H54 (cell line): ENCODE measurements at places on chromosomes 1 and 21.

- DNase-seq, result no peak
These were observed 196.3 kb upstream of the LMO4 start for GRCh38 chr1:87132284-87132870.

DNA sequence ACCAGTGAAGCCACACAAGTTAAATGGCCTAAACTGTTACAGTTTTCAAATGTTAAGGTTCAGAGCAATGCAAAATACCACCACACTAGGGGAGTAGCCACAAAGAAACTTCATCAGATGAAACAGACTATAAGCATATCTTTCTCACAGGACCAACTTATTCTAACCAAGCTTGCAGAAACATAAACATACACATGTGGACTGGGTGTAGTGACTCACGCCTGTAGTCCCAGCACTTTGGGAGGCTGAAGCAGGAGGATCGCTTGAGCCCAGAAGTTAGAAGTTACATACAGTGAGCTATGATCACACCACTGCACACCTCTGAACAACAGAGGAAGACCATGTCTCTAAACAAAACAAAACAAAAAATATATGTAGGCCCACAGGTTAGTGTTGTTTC is 17.3 kb downstream of the WDR47 start:
- DNase-seq, result no peak

DNA sequence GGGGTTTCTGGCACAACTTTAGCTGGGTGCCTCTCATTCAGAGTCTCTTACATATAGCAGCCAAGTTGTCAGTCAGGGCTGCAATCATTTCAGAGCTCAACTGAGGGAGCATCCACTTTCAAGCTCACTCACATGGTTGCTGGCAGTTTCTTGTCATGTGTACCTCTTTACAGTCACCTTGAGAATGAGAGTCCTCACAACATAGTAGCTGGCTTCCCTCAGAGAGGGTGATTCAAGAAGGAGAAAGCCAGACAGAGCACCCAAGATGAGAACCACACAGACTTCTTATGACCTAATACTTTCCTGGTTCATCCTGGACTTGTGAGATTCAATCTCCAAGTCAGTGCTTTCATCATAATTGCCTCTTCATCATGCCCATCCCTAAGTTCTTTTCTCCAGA is 57.2 kb downstream of the DPT start:
- DNase-seq, result no peak

GRCh38 chr1:244087611-244088010 is 36.5 kb downstream of the ZBTB18 start:
- DNase-seq, result no peak

GRCh38 chr1:64892576-64893573 is 73.5 kb downstream of the JAK1 start:
- no peak for DNase-seq

- no peak for DNase-seq
These were observed 872 bp downstream of the TSTD1 start for GRCh38 chr1:161037661-161038522.

DNA sequence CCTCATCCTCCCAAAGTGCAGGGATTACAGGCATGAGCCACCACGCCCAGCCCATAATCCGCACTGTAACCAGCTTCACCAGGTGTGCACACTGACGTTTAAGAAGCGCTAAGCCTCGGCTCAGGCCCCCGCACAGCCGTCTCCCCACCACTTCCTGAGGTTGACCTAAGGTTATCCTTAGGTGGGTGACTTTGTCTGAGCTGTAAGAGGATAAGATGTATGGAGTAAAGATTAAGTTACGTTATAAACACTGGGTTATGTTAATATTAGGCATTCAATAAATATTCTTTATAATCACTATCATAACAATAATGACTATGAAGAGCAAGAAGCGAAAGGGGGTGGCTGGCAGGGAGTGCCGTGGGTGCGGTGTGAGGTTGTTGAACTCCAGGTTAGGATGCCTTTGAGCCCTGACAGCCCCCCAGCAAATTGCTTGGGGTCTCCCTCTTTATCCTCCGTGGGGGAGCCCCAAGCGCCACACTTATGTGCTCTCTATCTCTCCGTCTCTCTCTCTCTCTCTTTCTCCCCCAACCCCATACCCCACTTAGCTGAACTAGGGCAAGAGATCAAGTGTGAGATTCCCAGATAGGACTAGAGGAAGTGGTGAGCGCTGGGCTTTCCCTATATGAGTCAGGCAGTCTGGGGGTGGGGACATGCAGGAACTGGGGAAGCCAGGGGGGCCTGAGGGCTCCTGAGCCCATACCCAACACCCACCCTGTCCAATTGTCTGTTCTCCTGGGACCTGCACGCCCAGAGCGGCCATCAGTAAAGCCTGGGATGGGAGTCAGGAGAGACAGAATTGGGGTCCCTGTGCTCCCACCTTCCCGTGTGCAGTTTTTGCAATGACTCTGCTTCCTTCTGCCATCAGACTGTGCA is 7.6 kb downstream of the EFHD2 start:
- DNase-seq, result peak; percentile 61

- DNase-seq, result no peak
These were observed 540.0 kb downstream of the OMA1 start for GRCh38 chr1:58006421-58007046.

DNA sequence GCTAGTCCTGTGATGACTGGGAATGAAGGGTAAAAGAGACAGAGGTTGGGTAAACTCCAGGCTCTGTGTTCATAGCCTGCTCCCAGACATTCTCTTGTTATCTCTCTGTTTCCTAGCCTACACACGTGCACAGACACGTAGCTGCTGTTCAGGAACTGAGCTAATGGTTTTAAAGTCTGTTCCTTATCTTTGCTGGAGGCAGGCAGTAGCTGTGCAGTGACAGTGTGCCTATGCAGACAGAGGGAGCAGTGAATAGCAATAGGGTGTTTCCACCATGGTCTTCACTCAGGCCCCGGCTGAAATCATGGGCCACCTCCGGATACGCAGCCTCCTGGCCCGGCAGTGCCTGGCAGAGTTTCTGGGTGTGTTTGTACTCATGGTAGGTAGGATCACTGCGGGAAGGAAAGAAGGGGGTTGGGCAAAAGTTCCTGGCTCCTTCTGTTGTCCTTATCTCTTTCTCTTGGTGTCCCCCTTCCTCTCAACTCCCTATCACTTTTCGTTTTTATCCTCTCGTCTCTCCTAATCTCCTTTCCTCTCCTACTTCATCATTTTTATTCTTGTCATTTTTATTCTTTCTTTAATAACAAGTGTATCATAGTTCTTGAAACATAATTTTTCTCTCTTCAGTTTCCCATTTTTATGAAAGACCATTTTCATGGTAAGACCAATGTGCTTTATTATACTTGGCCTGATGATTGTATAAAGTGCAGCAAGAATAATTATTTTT is at the start of gene AQP10:
TSS of gene AQP10 (plus strand) at position 212 of the 727 bp plus-strand sequence. CDS start at position 275, 63 bp downstream.
- no peak for DNase-seq

DNA sequence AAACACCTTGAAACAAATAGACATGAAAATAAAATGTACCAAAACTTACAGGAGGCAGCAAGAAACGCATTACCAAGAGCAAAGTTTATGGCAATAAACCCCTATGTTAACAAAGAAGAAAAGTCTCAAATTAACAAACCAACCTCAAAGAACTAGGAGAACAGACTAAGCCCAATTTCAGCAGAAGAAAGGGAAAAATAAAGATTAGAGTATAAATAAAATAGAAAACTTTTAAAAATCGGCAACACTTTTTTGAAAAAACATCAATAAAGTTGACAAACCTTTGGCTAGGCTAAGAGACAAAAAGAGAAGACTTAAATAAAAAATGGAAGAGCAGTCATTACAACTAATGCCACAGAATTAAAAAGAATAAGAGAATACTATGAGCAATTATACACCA is 42.7 kb downstream of the SLC30A10 start:
- no peak for DNase-seq

GRCh38 chr1:23039308-23039826 is 20.1 kb downstream of the KDM1A start:
- no peak for DNase-seq

DNA sequence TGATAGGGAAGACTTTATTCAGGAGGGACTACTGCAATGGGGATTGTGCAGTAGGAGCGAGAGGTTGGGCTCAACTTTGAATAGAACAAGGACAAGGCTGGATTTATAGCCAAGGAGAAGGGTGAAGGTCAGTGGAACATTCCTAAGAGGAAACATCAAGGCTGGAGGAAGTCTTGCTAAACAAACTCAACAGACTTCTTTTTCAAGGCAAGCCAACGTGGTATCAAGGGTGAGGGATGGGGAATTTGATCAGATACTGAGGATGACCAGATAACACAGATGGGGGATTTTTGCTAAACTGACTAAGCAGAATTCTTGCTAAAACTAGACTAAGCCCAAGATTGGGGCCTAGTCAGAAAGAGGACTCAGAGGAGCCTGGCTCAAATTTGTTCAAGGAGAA is 107.3 kb downstream of the DUSP10 start:
- no peak for DNase-seq

DNA sequence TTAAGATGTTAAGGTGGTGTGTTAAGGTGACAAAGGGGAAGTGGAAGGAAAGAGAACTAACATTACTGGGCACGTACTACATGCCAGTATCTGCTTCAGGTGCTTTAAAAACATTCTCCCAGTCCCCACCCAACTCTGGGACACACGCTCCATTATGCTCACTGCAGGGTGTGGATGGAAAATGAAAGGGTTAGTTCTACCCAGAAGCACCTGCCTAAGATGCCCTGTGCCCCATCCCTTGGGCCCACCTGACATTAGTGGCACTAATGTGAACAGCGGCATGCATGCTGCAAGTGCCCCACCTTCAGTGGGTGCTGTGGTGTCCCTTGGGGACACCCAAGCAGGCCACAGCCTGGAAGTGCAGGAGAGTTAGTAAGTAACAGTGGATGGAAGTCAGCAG is 82.9 kb upstream of the CXADR start:
- no peak for DNase-seq

- peak; percentile 41 for DNase-seq
These were observed 3.5 kb upstream of the TIAM1 start for GRCh38 chr21:31347435-31348032.

GRCh38 chr1:220726634-220727033 is 21.5 kb upstream of the MTARC2 start:
- no peak for DNase-seq

DNA sequence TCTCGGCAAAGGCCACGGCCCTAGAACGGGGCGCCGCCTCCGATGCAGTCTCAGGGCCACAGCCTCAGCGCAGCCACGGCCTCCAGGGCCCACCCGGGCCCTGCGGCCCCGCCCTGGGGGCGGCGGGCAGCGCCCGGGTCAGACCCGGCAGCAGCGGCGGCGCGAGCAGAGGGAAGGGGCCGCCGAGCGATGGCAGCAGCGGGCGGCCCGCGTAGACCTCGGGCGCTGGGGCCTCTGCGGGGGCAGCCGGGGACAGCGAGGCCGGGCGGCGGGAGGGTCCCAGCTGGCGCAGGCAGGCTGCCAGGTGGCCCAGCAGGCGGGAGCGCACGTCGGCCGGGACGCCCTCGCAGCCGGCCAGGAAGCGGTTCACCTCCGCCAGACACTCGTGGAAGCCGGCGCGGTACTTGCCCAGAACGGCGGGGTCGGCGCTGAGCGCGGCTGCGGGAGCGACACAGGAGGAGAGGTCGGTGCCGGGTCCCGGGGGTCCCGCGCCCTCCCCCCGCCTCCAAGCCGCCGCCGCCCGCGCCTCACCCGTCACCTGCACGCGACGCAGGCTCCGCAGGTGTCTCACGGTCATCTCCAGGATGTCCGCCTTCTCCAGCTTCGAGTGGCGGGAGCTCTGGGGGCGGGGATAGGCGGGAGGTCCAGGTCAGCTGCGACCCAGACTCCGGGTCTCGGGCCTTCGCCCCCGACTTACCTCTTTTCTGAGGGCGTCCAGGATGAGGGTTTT is 737 bp downstream of the HES4 start:
- DNase-seq, result no peak

- DNase-seq, result no peak
These were observed 50.2 kb downstream of the PKNOX1 start for GRCh38 chr21:43024439-43025136.

GRCh38 chr1:19557609-19558051 is 72.3 kb upstream of the CAPZB start:
- no peak for DNase-seq

- no peak for DNase-seq
These were observed 648.8 kb downstream of the NPHP4 start for GRCh38 chr1:5343256-5344020.

DNA sequence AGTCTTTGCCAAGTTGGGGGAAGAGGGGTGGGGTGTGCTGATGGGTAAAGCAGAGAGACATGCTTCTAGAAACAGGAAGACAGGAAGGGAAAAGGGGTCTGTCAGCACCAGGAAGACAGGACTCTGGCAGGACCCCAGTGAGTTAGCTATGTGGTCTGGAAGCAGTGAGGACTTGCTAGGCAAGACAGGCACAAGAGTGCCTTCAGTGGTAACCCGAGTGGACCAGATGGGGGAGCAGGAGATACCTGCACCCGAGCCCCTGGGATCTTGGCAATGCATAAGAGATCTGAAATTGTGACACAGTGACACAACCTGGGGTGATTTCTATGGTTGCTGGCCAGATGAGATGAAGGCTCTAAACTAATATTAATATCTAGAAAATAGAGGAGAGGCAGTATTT is 7.0 kb downstream of the TLR5 start:
- no peak for DNase-seq

- DNase-seq, result no peak
These were observed 19.3 kb upstream of the UMODL1 start for GRCh38 chr21:42051788-42052187.

- DNase-seq, result no peak
These were observed 659.9 kb downstream of the USP25 start for GRCh38 chr21:16389643-16390042.

DNA sequence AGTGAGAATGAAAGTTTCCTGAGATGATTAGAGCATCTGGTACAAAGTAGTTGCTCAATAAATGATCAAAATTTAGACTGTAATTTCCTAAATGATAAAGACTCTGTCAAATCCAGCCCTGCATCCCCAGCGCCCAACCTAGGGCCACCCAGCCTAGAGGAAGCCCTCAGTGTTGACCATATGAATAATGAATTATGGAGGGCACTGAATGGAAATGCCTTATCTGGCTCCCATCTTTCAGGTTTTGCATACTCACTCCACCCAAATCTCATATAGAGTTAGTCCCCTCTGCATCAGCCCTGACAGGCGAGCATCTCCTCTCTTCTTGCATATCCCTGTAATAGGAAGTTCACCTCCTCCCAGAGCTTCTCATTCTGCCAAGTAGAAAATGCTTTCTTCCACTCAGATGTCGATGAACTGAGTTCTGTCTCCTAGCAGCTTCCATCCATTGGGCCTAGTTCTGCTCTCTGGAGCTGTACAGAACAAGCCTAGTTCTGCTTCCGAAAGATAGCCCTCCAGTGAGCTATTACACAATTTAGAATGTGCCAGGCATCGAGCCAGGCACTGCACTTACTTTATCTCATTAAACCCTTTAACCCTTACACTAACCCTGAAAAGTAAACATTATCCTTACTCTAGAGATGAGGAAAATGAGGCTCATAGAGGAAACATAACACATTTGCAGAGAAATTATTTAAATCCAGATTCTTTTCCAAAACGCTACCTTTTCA is 20.9 kb downstream of the COA7 start:
- no peak for DNase-seq
